ENCODE measurements at places on chromosomes 16 and 17.

DNA sequence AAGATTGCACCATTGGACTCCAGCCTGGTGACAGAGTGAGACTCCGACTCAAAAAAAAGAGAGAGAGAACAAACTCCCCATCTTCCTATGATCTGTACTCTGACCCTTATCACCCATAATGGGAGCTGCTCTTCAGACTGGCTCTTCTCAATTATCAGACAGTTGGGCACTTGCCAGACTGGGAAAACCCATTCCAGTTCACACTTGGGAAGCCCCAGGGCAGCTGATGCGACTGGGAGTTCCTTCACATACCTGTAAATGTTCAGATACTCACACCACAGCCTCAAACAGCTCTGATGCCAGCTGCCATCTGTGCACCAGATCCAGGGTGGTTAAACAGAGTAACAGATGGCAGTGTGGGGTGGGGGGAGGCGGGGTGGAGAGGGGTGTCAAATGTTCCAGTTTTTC lies 23.8 kb upstream of the TMEM101 start:
- no peak for DNase-seq

DNA sequence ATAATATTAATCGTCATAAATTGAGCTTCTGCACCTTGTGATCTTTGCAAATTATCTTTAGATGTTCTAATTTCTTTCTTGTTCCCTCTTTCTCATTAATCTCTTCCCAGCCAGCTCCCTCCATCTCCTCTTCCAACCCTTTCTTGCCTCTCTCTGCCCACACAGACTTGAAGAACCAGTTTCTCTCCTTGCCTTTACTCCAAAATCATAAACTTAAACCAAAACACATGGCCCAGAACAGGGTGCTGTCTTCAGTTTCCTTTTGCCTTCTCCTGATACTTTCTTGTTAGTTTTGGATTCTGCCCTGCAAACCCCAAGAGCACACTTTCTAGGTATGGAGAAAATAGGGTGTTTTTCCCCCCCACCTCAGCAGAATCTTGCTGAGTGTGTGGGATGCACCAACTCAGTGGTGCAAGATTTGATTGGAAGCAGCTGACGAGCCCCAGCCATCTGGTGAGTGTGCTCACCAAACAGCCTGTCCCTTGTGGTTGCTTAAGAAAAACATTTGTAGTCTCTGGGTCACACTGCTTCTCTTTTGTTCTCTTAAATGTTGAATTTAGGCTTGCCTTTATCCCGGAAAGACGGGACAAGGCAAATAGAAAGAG lies 175.8 kb upstream of the MAF start:
- no peak for DNase-seq

DNA sequence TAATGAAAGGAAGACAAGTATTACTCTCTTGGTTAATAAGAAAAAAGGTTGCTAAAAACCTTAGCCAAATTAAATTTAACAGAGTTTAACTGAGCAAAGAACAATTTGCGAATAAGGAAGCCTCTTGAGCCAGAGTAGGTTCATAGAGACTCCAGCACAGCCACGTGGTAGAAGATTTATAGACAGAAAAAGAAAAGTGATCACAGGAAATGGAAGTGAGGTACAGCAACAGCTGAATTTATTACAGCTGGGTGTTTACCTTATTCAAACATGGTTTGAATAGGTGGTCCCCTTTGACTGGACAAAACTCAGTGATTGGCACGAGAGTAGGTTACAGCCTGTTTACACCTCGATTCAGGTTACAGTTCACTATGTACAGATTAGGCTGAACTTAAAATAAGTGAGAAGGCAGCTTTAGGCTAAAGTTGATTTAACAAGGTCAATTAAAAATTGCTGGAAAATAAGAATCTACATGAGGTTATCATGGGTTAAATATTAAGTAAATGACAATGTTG lies 3.3 kb upstream of the CCL15 start:
- no peak for DNase-seq

DNA sequence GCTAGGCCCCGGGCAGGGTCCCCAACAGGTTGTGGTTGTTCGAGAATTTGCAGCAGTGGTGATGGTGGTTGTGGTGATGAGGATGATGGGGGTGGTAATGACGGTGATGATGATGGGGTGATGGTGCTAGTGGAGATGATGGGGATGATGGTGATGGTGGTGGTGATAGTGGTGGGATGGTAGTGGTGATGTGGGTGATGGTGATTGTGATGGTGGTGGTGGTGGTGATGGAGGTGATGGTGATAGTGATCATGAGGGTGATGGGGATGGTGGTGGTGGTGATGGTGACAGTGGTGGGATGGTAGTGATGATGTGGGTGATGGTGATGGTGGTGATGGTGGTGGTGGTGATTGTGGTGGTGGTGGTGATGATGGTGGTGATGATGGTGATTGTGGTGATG lies 343.3 kb downstream of the SEC14L1 start:
- DNase-seq, result no peak

- DNase-seq, result no peak
Measured at GRCh38 chr16:85203462-85203813, 91.2 kb upstream of the CIBAR2 start.

GRCh38 chr16:70598937-70599503 lies 47.3 kb upstream of the IL34 start:
- no peak for DNase-seq

DNA sequence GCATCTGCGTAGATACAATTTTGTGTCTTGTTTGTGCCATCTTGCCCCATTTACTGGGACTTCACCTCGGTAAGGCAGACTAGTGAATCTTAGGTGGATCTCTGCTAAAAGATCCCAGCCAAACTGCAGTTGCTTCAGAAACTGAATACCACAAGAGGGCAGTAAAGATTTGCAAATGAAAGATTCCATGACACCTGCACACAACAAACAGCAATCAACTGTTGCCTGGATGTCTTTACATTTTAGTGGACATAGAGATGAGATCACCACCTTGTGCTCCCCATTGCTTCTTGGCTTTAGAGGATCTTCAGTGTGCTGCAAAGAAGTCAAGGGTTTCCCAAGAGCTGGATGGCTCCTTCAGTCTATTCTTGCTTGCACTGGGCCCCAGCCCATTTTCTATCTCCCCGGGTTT lies 119.2 kb upstream of the CACNG5 start:
- no peak for DNase-seq

DNA sequence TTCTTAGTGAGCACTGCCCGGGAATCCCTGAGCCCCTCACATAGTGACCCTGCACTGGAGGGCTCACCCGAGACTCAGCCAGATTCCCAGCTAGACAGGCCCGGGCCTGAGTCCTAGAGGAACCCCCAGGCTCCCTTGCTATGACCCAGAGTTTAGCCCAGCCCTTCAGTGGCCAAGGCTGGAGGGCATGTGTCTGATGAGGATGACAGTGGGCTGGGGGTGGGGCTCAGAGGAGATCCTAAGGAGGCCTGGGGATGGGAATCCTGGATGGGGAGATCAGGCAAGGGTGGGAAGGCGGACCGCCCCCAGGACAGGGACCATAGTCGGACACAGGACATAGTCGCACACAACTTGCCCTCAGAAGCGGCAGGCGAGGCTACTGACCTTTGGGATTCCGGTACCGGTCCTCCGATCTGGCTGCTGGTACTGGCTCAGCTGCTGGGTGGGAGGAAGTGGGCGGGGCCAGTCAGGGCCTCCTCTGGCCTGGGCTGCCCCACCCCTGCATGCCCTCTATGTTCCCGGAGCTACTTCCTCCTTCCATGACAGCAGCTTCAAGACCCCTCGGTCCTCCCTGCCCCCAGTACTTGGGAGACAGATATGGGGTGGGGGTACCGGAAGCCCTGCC lies 1.1 kb downstream of the CD79B start:
- DNase-seq, result peak; percentile 67

- DNase-seq, result no peak
Measured at GRCh38 chr16:55686671-55687070, 30.9 kb downstream of the SLC6A2 start.

GRCh38 chr17:50151041-50151936 lies 812 bp upstream of the PPP1R9B start:
- DNase-seq, result peak; percentile 92

- DNase-seq, result peak; percentile 86
Measured at GRCh38 chr17:3911271-3912053, 4.8 kb downstream of the P2RX1 start.

- DNase-seq, result no peak
Measured at GRCh38 chr17:78019976-78020716, 61.6 kb downstream of the TNRC6C start.

DNA sequence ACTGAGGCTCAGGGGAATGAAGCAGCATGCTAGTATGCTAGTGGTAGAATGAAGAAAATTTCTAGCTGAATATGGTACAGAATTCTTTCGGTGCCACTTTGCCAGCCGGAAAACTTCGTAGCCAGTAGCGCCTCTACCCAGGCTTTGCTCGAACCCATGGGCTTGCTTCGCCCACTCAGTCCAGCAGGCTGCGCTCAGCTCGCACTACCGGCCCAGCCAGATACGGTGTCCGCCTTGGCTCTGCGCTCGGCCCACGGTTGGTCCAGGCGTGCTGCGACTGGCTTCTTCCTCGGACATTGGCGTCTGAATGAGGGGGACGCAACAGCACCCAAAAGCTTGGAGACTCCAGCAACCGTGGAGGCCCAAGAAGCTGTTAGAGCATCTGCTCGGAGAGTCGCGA lies 372.5 kb upstream of the CDH8 start:
- no peak for DNase-seq

- no peak for DNase-seq
Measured at GRCh38 chr17:28529013-28529400, 22.9 kb downstream of the FOXN1 start.

DNA sequence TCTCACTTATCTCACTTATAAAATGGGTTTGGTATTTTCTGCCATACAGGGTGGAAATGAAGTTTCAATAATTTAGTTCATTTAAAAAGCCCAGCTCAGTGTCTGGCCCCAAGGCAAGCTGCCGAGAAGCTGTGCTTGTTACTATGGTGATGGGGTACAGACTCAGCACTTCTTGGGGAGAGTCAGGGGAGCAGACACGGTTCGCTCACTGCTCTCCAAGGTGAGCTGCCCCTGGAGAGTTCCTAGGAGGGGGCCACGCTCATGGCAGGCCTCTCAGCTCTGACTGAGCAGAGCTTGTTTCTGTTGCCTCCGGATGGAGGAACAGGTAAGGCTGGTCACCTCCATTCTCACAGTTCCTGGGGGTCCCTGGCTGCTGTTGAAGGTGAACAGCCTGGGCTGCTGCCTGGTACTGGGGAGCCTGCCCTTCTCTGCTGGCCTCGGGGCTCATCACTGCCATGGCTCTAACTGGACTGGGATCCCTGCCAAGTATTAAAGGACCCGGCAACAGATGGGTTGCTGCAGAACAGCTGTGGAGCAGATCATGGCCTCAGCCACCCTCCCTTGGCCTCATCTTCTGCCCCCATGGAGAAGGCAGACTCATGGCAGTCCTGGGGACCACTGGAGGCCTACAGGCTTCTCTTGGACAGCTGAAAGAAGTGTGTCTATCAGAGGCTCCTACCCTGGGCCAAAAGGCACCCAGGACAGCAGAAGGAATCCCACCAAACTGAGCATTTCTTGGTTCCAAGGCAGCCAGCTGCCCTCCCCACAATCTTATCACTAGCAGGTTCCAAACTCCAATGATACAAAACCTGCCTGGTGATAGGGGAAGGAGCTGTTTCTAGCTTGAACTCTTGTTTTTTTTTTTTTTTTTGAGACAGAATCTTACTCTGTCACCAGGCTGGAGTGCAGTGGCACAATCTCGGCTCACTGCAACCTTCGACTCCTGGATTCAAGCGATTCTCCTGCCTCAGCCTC lies 25.9 kb upstream of the SPATA32 start:
- DNase-seq, result no peak

DNA sequence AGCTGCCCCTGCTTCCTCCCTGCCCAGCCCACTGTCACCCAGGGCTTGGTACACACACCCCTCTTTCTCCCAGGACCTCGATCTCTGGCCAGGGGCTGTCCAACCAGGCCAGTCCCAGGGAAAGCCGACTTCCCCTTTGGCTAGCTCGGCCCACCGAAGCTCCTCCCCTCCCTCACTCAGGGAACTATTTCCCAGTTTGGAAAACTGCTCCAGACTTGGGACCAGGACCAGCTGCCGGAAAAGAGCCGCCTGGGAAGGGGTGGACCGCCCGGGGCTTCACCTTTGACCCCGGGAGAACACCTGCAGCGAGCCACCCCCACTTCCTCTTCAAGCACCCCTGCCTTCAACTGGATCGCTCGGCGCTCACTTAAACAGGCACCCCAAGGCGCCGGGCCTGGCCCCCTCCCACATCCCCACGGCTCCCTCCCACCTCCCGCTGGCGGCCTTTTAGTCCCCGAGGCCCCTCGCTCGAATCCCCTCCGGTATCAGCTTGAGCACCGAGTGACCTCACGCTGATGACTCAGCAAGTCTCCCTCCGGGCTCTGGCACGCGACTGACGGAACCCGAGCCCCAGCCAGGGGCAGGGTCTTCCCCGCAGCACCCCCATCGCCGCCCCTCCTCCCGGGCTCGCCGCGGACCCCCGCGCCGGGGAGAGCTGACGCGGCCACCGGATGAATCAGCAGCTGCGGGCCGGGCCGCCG lies 934 bp downstream of the MAFG start:
- peak; percentile 78 for DNase-seq

GRCh38 chr16:69581297-69581696 lies 15.5 kb downstream of the NFAT5 start:
- DNase-seq, result no peak

DNA sequence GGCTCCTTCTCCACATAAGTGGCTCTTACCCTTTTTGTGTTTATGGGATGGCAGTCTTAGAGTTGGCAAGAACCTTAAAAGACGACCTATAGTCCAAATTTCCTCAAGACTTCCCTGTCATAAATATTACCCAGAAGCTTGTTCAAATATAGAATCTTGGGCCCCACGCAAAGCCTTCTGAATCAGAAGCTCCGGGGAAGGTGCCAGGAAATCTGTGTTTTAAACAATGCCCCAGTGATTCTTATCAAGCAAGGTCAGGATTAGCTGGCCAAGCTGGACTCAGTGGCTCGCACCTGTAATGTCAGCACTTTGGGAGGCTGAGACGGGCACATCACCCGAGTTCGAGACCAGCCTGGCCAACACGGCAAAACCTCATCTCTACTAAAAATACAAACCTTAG lies 85.7 kb downstream of the TIMM22 start:
- DNase-seq, result no peak

DNA sequence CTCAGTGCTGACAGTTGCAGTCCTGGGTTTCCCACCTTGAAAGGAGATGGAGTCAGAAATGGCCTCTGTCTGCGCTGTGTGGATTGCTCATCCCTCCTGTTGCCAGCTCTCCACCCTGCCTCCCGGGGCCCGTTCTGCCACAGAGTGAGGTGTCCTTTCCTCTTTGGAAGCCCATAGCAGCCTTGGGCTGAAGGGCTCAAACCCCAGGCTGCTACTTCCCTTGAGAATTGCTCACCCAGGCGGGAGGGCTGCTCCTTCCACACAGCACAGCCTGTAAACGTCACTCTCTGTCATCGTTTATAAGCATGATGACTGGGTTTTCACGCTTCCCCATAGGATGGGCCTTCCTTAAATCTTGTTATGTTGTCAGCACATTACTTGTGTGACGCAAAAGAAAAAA lies 62.7 kb downstream of the FOXK2 start:
- no peak for DNase-seq

GRCh38 chr17:64505340-64506200 lies 519 bp downstream of the DDX5 start:
- peak; percentile 90 for DNase-seq
